ENCODE measurements at places on chromosomes 11 and 22.
A peak's percentile ranks its signal among the peaks of the same experiment; 100 is the strongest.

DNA sequence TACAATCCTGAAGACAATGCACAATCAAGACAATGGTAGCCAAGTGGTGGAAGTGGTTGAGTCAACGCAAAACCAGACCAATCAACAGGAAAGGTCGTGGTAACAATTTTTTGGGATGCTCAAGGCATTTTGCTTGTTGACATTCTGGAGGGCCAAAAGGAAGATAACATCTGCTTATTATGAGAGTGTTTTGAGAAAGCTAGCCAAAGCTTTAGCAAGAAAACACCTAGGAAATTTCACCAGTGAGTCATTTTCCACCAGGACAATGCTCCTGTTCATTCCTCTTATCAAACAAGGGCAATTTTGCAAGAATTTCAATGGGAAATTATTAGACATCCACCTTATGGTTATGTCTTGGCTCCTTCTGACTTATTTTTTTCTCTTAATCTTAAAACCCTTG is 1932.2 kb upstream of the RAG2 start:
- no peak for DNase-seq

DNA sequence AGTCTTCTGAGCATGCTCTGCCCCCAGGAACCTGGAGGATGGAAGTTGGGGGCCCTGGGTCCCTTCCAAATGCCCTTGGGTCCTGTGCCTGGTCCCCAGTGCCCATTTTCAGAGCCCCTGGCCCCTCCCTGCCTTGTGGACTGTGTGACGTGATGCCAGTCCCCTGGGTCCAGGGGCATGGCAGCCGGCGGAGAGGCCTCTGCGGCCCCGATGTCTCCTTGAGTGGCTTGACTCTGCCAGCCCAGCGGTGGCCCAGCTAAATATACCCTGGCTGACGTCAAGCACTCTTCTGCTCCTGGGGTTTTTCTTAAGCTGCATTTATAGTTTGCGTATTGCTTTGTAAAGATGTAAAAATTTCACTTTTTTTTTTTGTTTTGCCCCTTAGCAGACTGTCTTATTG is 35.2 kb upstream of the PARVG start:
- DNase-seq: no peak

- peak; percentile 5 for DNase-seq
These were observed 1.3 kb upstream of the LPXN start for GRCh38 chr11:58576887-58577471.

DNA sequence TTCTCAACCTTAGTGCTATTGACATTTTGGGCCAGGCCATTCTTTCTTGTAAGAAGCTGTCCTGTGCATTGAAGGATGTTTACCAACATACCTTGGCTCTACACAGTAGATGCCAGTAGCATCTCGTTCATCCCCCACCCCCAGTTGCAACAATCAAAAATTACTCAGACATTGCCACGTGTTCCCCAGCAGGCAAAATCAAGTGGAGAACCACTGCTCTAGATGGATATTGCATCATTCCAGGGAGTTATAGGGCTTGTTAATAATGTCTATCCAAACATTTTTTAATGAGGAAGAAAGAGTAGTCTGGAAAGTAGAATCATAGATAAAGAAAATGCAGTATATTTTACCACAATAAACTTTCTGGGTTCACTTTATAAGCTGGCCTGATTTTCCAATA is 64.1 kb downstream of the PRMT3 start:
- no peak for DNase-seq

DNA sequence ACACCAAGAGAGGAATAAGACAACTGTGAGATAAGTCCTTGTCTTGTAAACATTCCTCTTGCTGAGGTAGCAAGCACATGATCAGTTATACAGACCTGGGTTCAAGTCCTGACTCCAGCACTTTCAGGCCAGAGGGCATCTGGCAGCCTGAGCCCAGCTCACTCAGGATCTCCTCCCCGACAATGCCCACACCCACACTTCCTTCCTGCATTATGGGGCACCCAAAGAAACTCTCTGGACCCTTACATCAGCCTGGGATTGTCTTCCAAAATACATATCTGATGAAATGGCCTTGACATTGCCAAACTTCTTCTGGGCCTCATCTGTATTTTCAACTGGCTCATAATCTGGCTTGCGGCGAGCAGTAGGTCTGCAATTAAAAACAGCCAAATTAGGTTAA is 48.6 kb downstream of the ARFGAP3 start:
- no peak for DNase-seq

DNA sequence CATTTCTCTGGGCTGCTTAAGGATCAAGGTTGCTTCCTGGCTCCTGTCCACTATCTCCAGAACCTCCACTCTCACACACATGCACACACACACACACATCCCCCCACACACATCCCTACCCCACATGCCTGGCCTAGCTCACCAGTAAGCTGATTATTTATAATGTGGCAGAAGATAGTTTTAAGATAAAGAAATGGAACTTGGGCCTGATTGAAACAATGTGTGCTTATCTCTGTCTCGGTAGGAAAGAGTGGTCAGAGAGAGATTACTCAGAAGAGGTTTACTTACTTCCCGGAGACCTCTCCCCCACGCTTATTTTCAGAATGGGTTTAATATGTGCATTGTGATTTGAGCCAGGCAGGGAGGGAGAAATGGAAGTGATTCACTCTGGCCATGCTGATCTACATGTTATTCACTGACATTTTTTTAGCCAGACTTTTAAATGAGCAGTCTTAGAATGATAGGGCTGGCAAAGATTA is 422.4 kb downstream of the TENM4 start:
- DNase-seq: peak; percentile 65

DNA sequence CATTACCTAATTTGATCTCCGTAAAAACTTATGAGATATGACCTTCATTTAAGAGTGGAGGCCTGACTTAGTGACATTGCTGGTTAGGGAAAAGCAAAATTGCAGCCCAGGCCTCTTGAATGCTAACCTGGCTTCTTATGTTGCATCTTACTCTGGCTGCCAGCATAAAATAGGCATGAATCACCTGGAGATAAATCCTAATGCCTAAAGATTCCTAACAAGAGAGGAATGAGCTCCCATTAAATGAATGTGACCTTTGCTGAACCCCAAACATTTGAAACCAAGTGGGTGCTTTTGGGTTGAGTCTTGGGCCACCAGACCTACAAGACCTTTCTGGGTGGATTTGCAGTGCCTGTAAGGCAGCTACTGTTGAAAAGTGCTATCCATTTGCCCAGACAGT is 1145.6 kb upstream of the TENM4 start:
- DNase-seq: no peak

DNA sequence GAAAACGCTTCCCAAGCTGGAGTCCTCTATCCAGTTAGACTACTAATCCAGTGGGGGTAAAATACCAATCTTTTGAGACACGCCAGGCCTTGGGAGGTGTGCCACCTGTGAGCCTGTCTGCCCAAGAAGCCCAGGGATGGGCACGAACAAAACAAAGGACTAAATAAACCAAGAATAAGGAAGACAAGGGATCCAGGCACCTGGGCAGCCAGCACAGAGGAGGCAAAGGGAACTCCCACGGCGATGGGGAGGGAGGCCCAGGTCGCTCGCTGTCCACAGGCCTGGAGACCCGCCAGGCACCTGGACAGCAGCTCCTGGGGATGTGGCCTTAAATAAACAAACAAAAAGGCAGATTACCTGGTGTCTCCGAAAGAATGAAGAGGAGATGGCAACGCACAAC is 31.4 kb downstream of the LRFN4 start:
- DNase-seq: no peak

GRCh38 chr11:122036018-122036417 is 80.0 kb downstream of the BLID start:
- DNase-seq: no peak

GRCh38 chr11:59572091-59572490 is 43.5 kb downstream of the OSBP start:
- no peak for DNase-seq

- no peak for DNase-seq
These were observed 1.2 kb downstream of the PRG3 start for GRCh38 chr11:57379732-57380131.

DNA sequence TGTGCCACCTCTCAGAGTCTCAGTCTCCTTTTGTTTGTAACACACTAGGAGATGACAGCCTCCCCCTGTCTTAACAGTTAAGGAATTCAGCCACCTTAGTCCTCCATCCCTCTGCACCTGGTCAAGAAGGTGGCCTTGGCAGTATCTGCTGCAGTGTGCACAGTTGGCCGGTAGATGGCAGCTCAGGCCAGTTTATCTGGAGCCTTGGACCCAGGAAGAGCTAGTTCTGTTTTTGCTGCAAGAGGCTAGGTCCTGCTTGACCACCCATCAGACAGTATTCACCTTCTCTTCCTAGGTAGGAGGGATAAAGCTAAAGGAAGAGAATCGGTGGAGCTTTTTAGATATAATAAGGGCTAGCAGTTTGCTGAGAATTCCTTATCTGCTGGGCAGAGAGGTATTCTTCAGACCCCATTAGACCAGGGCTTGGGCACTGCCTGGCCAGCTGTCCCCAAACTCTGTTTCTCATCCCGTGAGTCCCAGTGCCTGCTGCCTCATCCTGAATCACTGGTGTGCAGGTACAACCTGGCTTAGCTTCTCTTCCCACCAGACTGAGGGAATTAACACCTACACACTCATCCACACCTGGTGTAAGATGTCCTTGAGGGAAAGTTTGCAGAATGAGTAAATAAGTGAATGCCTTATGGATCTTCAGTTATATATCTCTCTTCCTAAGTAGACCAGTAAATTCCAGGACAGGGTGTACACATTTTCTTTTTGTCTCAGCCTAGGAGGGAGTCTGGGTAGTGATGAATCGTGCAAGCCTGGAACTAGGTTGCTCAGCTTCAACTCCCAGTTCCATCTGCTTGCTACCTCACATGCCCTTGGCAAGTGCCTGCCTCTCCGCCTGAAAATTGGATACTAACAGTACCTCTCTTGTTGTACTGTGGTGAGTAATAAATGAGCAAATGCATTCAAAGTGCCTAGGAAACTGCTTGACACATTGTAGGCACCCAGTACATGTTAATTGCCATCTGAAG is 70.8 kb upstream of the NARS2 start:
- DNase-seq: peak; percentile 80

DNA sequence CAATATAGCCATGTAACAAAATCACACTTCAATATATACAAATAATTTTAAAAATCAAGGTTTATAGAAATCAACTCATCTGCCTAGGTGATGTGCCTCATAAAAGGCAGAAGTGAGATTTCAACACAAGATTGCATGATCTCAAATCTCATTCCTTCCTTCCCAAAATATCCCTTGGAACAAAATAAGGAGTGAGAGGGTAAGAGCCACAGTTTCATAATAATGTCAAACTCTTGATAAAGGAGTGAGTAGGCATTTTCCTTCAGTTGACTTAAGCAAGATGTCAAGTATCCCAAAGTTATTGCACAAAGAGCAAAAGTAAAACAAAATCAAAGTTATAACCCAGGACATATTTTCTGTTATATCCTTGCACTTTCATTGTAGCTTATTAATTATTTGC is 81.3 kb downstream of the C22orf31 start:
- DNase-seq: no peak

DNA sequence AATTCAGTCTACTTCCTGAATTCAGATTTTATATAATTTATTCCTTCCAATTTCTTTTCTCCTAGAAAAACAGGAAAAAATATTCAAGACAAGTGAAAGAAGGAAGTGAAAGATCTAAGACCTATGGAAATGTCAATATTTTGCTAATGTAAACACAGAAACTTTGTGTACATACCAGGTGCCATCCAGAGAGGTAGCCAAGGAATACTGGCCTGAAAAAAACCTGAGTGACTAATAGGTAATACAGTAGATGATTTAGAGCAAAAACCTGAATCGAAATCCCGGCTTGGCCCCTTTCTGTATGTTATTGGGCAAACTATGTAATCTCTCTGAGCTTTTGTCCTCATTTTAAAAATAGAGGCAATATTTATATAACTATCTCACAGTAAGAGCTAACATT is 59.2 kb upstream of the FSHB start:
- no peak for DNase-seq

- DNase-seq: no peak
These were observed 2.1 kb upstream of the GSTP1 start for GRCh38 chr11:67581469-67581868.

DNA sequence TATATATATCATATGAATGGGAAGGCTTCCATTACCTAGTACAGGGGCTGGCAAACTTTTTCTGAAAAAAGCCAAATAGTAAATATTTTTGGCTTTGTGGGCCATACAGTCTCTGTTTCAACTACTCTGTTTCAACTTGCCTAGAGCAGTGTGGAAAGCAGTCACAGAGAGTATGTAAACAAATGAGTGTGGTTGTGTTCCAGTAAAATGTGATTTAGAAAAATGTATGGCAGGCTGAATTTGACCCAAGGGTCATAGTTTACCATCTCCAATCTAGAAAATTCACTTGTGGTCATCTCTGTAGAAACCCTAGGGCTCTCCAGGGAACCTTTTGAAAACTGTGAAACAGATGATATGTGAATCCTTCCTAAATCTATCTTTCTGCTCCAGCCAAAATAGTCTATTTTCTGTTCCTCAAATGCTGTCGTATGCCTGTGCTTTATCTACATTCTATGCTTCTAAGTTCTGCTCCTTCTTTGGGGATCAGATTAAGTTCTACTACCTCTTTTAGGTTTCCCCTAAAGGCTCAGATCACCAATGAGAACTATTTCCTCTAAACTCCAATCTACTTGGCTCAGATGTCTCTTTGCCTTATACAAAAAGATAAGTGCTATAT is 356.2 kb downstream of the METTL15 start:
- no peak for DNase-seq

DNA sequence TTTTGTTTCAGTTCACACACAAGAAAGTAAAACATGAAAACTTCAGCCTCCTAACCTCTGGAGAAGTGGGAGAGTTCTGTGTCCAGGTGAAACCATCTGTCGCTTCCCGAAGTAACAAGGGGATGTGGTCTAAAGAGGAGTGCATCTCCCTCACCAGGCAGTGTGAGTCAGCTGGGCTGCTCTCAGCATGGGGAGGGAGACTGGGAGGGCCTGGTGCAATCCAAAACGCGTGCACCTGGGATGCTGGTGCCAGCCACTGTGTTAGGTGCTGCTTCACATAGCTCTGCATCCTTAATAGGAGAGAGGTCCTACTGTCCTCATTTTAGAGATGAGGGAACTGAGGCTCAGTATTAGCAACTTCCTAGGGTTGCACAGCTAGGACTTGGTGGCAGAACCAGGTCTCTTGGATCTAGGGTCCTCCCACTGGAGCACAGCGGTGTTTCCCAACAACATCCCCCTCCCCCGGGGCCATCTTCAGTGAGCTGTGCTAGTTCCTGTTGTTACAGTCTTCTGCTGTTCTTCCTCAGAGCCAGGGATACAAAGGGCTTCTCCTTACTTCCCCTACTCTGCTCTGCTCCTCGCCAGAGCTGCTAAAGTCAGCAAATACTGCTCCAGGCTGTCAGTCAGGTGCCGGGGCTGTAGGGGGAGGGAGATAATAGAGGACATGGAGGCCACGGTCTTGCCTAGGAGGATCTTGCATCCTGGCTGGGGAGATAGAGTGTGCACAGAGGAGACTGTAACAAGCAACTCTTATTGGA is 8.0 kb downstream of the IL10RA start:
- no peak for DNase-seq

- DNase-seq: no peak
These were observed 57.7 kb downstream of the TEAD1 start for GRCh38 chr11:12731841-12732336.

DNA sequence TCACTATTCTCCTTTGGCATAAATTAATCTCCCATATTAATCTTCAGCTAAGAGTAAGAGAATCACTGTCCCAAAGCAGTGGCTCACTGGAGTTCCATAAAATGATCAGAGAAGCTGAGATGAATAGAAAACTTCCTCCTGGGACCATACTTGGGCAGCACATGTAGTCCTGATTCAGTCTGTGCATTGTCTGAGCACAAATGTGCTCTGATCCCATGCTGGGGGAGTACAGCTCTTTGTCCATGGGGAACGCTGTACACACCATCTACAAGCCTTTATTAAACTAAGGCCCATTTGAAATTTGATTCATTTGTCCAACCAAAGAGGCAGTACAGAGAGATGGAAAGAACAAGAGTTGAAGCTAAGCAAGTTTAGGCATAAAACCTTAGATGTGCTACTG is 147.4 kb upstream of the PGR start:
- no peak for DNase-seq

Data from SK-N-SH (cell line).